ENCODE measurements at places on chromosomes 6 and 20.

- no peak for DNase-seq
Measured at GRCh38 chr20:8221887-8222419, 89.9 kb downstream of the PLCB1 start.

GRCh38 chr6:113774127-113774825 lies 82.9 kb upstream of the MARCKS start:
- no peak for DNase-seq

- DNase-seq, result peak; percentile 5
Measured at GRCh38 chr20:25470045-25470444, 62.6 kb downstream of the GINS1 start.

DNA sequence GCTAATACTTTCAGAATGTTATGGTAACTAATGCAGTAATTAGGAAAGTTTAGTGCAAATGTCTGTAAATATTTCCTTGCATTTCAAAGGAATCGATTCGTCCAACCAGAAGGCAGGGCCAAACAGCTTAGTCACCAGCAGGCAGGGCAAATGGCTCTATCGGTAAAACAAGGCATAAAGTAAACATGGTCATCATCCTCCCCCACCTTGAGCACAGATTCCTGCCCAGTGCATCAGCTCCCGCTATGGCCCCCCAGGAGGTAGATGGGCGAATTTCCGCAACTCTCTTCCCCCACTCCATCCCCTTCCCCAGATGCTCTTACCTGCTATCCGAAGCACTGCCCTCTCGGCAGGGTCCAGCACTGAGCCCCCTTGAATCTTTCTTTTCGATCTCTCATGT lies 103.8 kb upstream of the BEND6 start:
- DNase-seq, result no peak

- no peak for DNase-seq
Measured at GRCh38 chr6:13759025-13759424, 47.4 kb upstream of the RANBP9 start.

GRCh38 chr6:77037439-77037838 lies 425.9 kb downstream of the HTR1B start:
- no peak for DNase-seq

- DNase-seq, result no peak
Measured at GRCh38 chr20:2767768-2768631, 32.4 kb downstream of the CPXM1 start.

GRCh38 chr6:10235344-10235743 lies 179.5 kb downstream of the TFAP2A start:
- no peak for DNase-seq

DNA sequence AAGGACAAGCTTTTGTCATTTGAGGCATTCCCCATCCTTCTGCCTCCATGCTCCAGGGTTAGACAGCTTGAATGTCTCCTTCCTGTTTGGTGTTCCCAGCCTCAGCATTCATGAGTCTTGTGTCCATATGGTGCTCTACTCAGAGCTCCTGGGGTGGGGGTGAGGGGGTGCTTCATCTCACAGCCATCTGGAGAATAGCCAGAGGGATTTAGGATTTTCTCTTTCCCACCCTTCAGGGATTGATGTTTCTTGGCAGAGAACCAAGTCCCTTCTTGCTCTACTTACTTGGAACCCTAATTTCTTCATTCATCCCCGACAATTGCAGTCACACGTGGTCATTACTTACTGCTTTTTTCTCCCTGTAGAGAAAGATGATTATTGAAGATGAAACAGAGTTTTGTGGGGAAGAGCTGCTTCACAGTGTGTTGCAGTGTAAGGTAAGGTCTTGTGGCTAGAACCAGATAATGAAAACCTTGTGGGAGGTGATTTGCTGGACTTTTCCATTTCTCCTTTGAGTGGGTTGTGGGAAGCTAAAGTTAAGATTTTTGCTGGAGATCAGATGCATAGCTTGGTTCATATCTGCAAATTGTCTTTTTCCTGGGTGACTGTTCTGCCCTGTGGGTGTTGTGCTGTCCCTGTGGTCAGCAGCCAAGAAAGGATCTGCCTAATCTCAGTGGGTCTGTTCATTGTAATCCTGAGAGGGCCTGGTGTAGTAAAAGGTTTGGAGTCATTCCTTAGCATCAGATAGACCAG lies 18.6 kb downstream of the CMTR1 start:
- DNase-seq, result no peak

GRCh38 chr6:101830501-101831031 lies 437.1 kb downstream of the GRIK2 start:
- DNase-seq, result no peak

GRCh38 chr20:5100684-5101347 lies 18.9 kb downstream of the PCNA start:
- peak; percentile 6 for DNase-seq

All from NCI-H1930 (cell line).